ENCODE measurements at places on chromosomes 5 and 9. TPM values are rescaled to one million over a fixed set of nuclear protein-coding genes. Genes with fewer than 3 reads are reported as not detected.

- no peak for DNase-seq
Observed at GRCh38 chr5:90911169-90911568, 352.6 kb downstream of the ADGRV1 start.

- no peak for DNase-seq
Observed at GRCh38 chr5:55923865-55924500, 70.8 kb downstream of the IL6ST start.

DNA sequence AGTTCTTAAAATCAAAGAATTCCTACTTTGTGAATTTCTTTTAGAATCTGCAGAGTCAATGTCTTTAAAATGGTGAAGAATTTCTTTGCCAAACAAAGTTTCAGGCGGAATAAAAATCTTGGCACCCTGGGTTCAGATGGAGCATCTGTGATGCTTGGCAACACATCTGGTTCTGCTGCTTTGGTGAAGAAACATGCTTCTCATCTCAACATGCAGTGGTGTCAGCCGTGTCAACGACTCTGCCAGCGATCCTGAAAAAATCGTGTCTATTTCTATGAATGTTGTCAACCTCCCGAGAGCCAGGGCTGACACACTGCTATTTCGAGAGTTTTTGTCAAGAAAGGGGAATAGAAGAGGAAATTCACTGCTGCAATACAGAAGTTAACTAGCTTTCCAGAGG lies 151.5 kb downstream of the SLF1 start:
- DNase-seq: no peak

- no peak for DNase-seq
Observed at GRCh38 chr9:12631866-12632265, 61.3 kb upstream of the TYRP1 start.

GRCh38 chr5:2704806-2705645 lies 46.5 kb downstream of the IRX2 start:
- DNase-seq: no peak

DNA sequence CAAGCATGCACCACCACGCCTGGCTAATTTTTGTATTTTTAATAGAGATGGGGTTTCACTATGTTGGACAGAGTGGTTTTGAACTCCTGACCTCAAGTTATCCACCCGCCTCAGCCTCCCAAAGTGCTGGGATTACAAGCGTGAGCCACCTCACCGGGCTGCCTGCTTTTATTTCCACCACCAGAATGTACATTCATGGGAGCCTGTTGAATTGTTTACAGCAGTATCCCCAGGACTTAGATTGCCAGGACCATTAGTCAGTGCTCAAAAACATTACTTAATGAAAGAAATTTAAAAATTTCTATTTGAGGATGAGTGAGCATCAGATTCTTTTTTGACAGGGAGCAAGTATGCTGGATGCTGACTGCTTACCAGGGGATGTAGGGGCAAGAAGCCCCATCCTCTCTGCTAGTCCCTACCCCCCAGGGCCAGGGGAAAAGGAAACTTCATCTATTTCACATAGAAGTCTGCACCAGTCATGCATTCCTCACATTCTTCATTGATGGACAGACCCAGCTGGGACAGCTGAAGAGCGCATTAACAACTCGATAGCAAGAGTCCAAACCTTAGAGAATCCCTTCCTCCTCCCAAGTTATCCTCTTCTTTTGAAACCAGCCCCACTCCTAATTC lies 10.3 kb upstream of the RGMB start:
- DNase-seq: no peak

DNA sequence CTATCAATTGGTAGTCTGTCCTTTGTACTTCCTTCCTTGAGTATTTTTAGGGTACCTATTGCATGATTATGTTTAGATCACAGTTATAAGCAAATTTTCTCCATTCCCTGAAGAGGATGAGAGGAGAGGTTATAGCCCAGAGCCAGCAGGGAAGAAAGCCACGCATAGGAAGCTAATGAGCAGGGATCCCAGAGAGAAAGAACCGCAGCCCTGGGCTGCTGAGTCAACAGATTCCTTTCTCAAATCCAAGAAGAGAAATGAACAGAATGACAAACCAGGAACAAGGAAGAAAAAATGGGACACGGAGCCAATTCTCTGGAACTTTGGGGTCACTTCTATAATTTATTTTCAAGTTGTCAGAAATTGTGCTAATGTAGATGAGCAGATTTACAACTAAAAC lies 284.5 kb downstream of the RFX3 start:
- no peak for DNase-seq

PCDHB12 gene
- total RNA-seq: not detected

PCDHGC5 gene
- not detected for total RNA-seq

Measured in activated naive CD8-positive, alpha-beta T cell treated with anti-CD3 and anti-CD28 coated beads for 36 hours (primary cell).